Activated gamma-delta T cell treated with Interleukin-2 at 50 U/mL for 16 hours (primary cell): ENCODE measurements at places on chromosomes 7 and 10.
A peak's percentile ranks its signal among the peaks of the same experiment; 100 is the strongest.

GRCh38 chr10:132939957-132940790 is 2.2 kb downstream of the CFAP46 start:
- DNase-seq: no peak

DNA sequence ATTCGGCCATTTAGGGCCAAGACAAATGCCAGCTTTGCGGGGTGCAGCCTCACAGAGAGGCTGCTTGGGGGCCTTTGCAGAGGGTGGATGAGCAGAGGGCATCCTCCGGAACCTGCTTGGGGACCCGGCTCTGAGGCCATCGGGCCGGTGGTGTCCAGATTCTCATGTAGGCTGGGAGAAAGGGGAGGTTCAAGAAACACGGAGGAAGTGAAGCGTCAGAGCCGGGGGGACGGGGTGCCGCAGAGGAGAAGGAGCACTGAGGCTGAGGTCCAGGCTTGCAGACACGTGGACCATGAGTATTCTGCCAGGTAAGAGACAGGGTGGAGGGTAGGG is 150.7 kb upstream of the SHH start:
- no peak for DNase-seq

GRCh38 chr10:50593523-50594376 is 30.0 kb downstream of the SGMS1 start:
- no peak for DNase-seq

DNA sequence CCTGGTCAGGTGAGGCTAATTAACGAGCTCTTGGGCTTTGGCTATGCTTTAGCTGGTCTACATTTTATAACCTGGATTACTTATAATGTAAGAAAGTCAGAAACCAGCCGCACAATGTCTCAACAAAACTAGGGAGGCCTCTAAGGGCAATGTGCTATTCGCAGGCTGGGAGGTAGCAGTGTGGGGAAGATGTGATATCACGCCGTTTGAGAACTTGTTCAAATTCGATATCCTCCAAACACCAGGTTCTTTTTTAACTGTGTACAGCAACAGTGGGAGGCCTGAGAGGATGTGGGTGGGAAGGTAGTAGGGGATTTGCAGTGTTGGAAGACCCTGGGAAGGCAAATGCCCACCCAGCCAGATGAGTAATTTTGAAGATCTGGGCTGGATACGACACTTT is 184.5 kb downstream of the JAZF1 start:
- no peak for DNase-seq

DNA sequence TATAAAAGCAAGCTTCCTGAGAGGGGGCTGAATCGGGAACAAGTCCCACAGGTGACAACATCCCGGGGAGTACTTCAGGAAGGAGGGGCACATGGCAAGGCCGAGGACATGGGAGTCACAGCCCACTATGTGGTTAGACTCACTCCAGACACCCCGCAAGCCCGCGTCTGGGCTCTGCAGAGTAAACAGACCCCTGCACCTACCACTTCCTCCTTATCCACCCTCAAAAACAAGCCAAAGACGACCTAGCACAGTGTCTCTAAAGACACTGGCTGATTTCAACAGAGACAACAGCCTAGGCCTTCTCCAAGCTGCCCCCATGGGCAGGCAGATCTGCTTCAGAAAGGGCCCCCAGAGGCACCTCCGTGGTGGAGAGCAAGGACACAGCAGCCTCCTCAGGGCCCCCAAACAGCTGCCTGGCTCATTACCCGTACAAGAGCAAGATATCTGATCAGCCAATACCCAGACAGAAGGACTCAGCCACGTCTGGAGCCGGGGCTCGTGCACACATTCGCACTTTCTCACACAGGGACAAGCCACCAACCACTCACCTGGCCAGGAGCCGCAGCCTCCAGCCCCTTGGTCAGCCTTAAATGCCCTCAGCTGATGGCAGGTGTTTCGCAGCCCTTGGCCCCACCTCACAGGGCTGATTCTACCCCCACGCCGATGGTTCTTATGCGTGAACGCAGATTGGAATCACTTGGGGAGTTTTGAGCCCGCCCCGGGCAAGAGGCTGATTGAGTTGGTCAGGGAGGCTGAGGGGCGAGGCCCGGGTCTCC is 10.7 kb upstream of the KPNA7 start:
- DNase-seq: no peak

DNA sequence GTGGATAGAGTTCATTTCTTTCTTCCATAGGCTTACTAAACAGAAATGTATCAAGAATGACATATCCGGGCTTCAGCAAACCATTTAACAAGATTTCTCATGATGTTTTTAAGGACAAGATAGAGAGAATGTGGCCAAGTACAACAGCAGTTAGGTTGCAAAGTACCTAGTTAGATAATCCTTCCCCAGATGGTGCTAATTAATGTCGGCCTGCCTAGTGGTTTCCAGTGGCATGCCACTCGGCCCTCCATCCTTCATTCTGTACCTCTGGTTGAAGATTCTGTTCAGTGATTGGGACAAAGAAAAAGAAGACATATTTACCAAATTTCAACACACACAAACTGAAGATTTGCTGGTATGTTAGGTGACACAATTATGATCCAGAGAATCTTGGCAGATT is 212.1 kb downstream of the MACC1 start:
- no peak for DNase-seq

DNA sequence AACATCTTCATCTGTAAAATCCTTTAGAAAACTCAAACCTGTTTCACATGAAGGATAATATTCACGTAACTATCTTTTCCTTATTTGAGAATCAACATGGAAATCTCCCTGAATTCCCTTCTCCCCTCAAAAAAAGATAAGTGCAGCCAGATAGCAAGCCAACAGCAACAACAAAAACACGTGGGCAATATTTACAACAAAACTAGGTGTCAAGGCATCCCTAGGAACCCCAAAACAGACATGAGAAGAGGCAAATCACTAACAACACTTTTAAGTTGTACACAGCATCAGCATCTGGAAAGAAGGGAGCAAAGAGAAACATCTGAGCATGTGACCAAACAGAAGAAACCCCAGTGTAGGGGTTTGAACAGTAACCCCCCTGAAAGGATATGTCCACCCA is 12.2 kb downstream of the ARHGAP21 start:
- no peak for DNase-seq

DNA sequence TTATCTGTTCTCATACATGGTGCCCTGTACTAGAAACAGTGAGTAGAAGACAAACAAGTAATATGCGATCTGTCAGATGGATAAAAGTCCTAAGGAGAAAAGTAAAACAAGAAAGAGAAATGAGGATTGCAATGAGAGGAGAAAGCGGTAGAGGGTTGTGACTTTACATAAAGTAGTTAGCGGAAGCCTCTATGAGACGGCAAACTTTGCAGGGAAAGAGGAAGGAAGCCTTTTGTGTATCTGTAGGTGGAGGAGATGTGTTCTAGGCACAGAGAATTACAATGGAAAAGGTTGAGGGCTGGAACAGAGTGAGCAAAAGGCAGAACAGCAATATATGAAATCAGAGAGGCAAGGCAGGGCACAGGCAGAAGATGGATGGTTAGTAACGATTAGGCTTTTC is 150.4 kb upstream of the SEMA3E start:
- no peak for DNase-seq

DNA sequence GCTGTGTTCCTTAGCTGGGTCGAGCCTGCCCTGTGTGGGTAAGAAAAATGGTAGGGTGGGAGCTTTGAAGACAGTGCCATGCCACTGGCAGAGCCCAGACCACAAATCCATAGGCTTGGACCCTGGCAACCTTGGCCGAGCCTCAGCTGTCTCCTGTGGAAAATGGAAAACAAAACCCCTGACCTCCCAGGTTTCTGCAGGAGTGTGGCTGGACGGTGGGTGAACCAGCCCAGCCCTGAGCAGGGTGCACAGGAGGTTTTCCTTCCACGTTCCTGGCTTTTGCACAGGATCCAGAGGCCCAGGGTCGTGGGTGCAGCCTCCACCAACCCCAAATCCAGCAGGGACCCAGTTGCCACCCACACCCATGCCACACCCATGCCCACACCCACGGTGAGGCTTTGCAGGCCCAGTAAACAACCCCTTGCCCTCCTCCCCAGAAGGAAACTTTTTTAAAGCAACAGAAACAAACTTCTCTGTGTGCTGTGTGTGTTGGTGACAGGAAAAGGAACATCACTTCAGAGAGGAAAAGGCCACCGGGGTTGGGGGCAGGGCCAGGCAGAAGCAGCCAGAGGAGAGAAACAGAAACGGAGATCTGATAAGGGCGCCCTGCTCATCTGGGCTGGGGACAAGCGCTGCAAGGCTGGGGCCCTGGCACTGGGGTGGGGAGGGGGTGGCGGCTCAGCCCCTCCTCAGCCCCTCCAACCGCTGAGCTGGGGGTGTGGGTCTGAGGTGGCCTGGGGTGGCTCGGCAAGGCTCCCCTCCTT is 20.7 kb upstream of the ZMIZ1 start:
- peak; percentile 61 for DNase-seq

DNA sequence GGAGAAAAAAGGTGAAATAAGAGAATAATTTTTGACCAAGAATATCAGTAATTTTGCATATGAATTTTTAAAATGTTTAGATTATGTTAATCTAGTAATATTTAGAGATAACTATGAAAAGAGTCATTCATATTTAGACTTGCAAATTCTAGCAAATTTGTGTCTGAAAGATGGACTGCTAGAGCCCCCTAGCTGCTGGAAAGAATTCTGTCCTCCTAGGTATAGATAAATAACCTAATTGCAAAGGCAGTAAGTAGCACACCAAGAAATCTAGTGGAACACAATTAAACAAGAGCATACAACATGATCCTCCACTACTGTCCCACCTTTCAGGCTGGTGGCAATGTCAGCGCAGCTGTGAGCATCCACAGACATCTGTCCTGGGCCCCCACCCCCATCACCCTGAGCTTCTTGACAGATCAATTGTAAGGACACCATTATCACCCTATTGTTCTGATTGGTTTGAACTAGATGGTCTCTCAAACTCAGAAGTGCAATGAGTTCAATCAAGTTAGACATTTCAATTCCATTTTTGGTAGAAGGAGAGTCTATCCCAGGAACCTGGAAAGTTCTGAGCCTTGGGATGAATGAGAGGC is 15.0 kb upstream of the GFRA1 start:
- DNase-seq: no peak

GRCh38 chr7:157008206-157009169 is 2.0 kb downstream of the MNX1 start:
- DNase-seq: no peak

GRCh38 chr10:28679581-28680357 is 2.4 kb downstream of the BAMBI start:
- DNase-seq: no peak

GRCh38 chr7:16926283-16926682 is 44.5 kb upstream of the AGR3 start:
- no peak for DNase-seq

GRCh38 chr10:22477334-22478287 is 132.3 kb downstream of the SPAG6 start:
- DNase-seq: no peak

DNA sequence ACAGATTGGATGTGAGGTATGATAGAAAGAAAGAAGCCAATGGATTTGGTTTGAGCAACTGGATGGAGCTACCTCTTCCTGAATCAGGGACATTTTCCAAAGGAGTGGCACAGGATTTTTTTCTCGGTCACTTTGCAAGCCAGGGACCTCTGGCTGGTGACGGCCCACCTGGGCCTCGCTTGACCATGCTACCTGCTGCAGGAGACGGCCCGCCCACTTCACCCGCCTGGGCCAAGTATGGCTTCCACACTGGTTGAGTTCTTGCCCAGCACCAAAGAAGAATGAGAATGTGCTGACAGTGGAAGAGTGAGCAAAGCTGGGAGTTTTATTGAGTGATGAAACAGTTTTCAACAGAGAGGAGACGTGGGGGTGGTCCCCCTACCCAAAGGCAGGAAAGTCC is 24.5 kb upstream of the SH3PXD2A start:
- DNase-seq: no peak

DNA sequence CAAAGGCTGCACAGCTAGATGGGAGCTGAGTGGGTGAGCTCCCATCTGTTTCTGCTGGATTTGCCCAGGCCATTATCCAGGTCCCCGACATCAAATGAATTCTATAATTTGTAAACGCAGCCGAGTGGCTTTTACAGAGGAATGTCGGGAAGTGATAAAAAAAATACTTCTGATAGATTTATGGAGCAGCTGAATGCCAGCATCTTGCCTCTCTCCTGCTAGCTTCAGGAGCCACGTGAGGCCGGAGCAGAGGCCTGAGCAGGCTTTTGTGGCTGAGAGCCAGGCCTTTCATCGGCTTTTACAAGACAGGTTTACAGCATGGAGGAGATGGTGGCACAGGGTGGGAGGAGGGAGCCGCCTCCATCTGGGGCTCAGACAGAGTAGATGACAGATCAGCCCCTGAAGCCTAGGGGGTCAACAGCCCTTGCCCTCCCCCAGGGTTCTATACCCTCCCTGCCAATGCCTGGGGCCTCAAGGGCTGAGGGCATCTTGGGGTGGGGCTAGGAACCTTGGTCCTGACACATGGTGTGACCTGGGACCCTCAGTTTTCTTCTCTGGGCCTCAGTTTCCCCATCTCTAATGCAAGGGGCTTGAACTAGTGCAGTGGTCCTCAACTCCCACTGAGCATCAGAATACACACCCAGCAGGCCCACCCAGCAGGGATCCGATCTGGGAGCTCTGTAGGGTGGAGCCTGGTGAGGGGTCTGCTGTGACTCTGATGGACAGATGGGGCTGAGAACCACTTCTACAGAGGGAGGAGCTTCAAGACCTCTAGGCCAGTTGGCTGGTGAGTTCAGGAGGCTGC is 44.2 kb upstream of the PCBD1 start:
- no peak for DNase-seq

DNA sequence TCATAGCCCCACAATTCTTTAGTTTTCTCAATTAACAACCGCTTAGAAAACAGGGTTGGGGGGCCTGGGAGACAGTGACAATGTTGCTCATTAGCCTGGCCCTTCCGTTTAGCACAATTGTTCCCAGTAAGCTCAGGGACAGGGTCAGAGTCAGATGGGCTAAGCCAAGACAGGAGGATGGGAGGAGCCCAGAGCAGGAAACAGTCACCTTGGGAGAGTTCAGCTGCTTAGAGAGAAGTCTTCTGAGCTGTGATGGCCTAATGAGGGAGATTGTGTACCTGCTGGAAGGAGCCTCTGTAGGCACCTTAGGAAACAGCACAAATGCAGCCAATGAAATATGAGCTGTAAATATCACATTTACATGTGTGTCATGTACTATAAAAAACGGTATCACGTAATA is 35.9 kb downstream of the SVOPL start:
- DNase-seq: no peak

- DNase-seq: no peak
Measured at GRCh38 chr10:97097084-97097433, 88.7 kb downstream of the SLIT1 start.

DNA sequence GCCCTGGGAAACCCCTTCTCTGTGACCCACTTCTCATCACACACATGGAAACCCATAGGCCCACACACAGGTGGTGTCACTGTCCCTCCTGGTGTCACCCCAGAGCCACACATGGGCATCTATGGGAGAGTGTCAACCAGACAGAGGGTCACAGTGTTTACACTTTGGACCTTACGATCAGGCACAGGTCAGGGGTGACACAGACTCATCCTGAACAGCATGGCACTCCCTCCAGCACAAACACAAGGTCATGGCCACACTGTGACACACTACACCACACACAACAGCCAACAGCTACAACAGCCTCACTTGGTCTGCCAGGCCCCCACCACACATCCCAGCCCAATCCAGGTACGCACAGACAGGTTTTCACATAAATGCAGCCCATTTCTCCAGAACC is 6.2 kb downstream of the TLX1 start:
- no peak for DNase-seq

- no peak for DNase-seq
Measured at GRCh38 chr10:120392245-120392644, 64.8 kb upstream of the PLPP4 start.
